ENCODE measurements at places on chromosomes 12 and 14.
A peak's percentile ranks its signal among the peaks of the same experiment; 100 is the strongest.

DNA sequence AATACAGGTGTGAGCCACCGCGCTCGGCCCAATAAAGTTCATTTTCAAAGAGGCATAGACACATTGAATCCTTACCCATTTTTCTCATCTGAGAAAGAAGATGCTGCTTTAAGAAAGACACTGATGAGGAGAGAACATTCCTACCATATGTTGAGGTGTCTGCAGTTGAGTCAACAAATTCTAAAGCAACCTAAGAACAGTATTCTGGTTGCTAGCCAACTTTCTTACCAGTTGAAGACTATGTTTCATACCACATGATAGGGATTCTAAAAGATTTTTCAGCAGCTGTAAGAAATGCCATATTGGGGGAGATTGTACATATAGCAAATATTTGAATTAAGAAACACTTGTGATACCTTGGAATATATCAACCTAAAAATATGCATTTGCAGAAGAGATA is 160.1 kb downstream of the SRGAP1 start:
- DNase-seq = no peak

DNA sequence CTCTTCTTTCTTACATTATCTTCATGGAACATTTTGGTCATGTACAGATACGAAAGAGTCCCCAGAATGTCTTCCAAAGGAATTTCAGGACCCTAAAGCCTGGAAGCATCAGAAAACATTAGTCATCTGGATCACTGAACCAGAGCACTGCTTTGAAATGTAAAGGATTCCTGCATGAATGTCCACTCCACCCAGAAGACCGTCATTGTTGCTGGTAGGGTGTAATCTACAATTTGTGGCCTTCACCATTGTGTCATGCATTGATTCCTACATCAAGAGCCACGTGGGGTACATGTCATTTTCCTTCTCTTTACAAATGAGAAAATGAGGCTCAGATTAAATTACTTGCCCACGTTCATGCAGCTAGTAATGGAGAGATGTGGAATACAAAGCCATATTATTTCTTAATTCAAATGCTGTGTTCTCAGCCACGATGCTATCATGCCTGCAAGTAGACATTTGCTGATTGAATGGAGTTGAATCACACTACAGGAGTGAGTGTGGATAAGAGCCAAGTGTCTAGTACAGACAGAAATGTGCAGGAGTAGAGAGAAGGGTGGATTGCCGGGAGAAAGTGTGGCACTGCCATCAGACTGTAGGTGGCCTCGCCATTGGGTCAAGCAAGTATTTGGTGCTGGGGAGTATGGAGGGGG is 231.2 kb downstream of the C12orf75 start:
- DNase-seq = no peak

- DNase-seq = no peak
These were observed 304.3 kb upstream of the PRICKLE1 start for GRCh38 chr12:42893803-42894202.

DNA sequence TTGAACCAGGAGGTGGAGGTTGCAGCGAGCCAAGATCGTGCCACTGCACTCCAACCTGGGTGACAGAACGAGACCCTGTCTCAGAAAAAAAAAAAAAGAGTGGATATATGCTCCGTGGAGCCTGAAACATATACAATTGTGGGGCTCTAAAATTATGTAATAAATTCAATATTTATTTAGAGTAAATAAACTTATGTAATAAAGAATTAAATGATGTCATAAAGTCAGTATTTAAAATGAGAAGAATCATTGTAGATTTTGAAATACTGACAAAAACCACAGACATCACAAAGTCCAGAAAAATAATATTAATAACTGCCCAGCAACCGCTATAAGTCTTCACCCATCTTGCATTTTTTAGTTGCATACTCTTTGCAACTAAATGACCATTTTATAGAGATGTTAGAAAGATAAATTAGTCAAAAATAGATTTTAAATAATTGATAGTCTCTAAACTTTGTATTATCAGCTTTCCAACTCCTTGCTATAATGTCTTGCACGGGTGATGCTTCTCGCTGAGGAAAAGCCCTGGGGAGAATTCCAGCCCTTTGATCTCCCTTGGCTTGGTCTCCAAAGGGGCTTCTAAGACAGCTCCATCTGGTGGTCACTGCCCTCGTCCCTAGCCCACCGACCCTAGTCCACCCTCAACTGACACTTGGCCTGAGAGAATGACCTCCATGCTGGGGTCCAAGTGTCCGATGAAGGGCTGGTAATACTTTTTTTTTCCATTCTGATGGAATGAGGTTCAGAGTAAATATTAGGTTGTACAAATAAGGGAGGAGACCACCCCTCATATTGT is 7.9 kb upstream of the TMBIM6 start:
- DNase-seq = no peak

DNA sequence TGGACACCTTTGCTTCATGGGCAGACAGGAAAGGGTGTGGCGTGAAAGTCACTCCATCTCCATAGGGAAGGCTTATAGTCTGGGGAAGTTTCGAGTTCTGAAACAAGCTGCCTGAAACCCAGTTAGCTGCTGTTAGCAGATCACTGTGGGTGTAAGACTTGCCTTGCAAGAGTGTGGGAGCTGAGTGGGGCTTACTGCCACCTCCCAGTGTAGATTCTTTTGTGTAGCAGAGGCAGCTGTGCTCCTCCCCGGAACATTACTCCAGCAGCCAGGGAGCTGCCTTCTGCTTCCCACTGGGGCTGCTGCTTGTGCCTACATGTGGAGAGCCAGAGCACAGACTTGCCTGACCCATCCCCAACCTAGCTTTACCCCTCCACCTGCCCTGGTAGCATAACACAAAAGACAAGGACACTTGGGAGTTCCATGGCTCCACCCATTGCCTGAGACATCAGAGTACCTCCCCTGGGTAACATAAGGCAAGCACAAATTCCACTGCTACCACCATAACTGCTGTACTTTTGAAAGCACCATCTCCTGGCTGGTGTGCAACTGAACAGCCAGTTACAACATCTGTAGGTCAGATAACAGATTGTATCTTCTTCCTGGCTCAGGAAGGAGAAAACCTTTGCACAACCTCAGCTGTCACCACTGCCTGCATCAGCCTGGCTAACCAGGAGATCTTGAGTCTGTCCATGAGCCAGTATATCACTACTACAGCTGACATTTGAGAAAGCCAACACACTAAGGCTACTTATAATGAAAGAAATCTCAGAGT is 69.5 kb downstream of the ADAMTS20 start:
- DNase-seq = peak; percentile 68

DNA sequence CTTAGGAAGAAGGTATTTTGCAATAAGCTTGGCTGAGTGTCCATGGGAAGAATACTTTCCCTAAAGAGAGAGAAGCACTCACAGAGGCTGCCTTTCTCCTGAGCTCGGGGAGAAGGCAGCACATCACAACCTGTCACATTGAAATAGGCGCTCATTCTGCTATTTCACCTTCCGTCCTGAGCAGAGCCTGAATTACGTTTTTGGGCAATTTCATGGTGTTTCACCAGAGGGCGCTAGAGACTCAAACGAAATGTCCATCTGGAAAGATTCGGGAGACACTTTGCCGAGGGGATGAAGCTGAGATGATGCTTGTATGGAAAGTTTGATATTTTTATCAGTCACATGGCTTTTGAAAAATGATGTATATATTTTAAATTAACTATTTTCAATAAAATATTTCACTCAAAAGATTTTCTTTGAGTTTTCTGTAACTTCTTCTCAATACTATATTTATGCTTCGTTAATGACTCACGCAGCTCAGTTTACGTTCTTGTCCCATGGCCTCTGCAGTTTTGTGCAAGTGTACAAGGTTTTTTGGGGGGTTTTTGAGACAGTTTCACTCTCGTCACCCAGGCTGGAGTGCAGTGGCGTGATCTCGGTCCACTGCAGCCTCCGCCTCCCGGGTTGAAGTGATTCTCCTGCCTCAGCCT is 17.4 kb upstream of the B4GALNT3 start:
- peak; percentile 75 for DNase-seq

DNA sequence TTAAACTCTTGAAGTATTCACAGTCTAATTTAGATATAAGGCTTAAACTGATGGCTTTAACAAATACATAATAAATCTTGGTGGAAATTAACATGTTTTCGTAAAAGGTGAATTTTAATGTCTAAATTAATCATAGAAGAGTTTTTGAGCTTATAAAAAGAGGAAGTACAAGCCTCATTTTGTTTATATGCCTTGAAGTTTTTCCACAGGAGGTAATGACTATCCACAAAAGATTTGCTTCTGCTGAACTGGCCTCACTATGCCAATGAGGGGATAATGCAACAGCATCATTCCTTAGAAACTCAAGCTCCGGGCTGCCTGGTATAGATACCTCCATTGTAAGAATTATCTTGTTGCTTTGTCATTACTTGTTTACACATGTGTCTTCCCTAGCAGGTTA is 175.6 kb downstream of the DUSP6 start:
- no peak for DNase-seq

DNA sequence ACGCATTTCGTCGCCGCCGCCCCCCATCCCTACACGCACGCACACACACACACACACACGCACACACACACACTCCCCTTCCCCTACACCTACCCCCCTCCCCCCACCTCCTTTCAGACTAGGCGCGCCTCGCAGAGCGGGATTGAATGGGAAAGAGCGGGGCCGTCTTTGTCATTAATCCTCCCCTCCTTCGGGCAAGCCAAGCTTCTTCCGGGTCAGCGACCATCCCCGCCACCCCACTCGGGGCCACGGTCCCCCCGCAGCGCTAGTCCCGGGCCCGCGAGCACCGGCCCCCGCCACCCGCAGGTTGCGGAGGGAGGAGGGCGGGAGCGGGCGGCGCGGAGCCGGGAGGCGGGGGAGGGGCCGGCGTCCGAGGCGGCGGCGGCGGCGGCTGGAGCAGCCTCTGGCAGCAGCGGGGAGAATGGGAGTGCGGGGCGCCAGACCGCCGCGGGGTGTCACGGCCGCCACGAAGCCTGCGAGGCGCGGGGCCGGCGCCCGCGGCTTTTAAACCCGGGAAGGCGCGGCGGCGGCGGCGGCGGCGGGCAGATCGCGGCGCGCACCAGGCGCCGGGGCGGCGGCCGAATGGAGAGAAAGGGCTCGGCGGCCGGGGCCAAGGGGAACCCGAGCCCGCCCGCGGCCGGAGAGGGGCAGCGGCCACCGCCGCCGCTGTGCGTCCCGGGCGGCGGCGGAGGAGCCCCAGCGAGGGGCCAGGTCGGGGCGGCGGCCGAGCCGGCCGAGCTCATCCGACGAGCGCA is at the start of gene TTC9:
TTC9 (plus strand) TSS at position 369 of the 755 bp plus-strand sequence; CDS start at position 583, 214 bp downstream.
- no peak for DNase-seq

DNA sequence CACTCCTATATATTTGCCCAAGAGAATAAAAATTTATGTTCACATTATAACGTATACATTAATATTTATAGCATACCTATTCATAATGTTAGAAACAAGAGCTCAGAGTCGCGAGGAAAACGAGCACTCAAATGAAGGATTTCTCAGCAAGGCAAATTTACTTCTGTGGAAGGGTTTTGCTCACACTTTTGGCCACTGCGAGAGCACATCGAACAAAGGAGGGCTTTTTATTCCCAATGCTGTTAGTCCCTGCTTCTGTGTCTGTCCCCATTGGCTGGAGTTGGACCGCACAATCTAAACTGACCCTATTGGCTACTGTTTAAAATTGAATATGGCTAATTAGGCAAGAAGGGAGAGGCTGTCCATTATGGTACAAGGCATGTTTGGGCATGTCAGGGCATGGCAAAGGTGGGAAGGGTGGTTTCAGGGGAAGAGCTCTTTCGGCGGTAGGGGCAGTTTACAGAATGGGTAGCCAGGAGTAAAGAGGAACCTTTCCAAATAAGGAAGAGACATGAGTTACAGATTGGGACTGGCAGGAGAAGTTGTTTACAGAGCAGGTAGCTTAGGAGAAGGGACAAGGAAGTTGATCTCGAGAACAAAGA is 702.9 kb downstream of the TRHDE start:
- DNase-seq = no peak

GRCh38 chr12:50618864-50619609 is 114.3 kb downstream of the DIP2B start:
- DNase-seq = no peak

GRCh38 chr12:101696251-101697196 is 916 bp upstream of the CHPT1 start:
- DNase-seq = no peak

- DNase-seq = no peak
These were observed 2.4 kb downstream of the ACVR1B start for GRCh38 chr12:51953864-51954263.

DNA sequence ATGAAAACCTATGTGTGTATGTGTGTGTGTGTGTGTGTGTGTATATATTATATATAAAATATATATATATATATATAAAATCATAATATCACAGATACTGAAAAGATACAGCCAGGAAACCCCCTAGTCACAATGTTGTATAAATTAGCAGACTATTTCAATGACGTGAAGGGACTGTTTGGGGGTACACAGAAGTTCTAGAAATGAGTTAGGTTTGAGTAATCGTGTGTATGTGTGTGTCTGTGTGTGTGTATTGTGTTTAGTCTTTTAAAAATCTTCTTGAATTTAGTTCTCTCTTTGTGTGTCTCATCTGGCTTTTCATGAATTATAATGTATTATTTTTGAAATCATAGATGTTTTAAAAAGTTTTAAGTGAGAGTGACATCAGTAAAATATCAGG is 21.9 kb downstream of the ADAM21 start:
- no peak for DNase-seq

DNA sequence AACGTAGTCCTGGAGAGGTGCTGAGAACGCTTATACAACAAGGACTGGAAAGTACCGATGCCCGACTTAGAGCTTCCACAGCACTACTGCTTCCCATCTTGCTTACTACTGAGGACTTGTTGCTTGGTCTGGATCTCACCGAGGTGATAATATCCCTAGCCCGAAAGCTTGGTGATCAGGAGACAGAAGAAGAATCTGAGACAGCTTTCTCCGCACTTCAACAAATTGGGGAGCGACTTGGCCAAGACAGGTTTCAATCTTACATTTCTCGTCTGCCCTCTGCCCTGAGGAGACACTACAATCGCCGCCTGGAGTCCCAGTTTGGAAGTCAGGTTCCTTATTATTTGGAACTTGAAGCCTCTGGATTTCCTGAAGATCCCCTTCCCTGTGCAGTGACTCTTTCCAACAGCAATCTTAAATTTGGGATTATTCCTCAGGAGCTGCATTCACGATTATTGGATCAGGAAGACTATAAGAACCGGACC is 1.1 kb downstream of the TOGARAM1 start:
- no peak for DNase-seq

DNA sequence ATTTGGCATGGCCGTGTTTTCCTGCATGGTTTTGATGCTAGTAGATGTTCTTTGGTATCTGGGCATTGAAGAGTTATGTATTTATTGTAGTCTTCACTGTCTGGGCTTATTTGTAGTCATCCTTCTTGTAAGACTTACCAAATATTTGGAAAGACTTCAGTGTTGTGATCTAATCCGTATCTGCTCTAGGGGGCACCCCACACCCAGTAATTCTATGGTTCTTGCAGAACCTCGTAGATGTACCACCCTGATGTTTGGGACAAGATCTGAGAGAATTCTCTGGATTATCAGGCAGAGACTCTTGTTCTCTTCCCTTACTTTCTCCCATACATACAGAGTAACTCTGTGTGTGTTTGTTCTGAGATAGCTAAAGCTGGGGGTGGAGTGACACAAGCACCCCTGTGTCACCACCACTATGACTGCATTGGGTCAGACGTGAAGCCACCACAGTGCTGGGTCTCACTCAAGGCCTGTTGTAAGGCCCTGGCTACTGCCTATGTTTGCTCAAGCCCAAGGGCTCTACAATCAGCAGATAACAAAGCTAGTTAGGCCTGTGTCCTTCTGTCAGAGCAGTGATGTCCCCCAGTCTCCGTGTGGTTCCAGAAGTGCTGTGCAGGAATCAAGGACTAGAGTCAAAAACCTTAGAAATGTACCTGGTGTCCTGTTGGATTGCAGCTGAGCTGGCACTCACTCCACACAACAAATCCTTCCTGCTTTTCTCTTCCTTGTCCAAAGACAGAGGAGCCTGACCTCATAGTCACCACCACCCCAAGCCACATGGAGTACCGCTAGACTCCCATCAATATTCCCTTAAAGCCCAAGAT is 9.6 kb downstream of the RDH16 start:
- DNase-seq = no peak

Measured in head of caudate nucleus (tissue), 42 donors.